ENCODE measurements at places on chromosomes 4 and X.

- DNase-seq: no peak
Measured at GRCh38 chrX:80246271-80246670, 174.0 kb upstream of the TENT5D start.

- DNase-seq: no peak
Measured at GRCh38 chrX:111743316-111743715, 62.3 kb downstream of the ALG13 start.

DNA sequence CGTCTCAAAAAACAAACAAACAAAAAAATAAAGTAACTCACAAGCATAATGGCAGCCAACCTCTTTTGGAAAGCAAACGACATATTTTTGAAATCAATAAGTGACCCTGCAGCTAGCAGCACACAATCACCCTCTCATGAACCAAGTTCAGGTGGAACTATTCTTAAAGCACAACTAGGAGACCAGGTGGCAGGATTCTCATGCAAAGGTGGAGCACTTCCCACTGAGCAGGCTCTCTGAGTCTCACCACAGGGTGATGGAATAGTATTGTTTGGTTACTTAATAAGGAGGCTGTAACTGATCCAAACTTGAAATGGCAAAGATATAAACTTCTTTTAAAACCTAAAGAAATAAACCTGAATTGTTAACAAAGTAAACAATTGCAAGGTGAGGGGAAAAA lies 1293.1 kb downstream of the PCDH19 start:
- DNase-seq: no peak

DNA sequence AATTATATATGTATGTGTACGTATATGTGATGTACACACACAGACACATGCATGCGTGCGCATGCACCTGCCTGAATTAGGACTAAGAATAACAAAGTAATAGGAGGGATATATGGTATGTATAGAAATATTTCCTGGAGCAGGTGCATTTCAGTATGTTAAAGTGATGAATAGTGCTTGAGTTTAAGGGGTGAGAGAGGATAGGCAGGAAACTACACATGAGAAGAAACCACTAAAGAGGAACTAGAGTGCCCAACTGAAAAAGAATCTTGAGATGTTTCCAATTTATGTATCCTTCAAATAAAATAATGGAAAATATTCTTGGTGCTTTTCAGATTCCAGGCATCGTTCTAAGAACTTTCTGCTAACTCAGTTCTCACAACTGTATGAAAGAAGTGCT lies 52.6 kb upstream of the UNC5C start:
- no peak for DNase-seq

DNA sequence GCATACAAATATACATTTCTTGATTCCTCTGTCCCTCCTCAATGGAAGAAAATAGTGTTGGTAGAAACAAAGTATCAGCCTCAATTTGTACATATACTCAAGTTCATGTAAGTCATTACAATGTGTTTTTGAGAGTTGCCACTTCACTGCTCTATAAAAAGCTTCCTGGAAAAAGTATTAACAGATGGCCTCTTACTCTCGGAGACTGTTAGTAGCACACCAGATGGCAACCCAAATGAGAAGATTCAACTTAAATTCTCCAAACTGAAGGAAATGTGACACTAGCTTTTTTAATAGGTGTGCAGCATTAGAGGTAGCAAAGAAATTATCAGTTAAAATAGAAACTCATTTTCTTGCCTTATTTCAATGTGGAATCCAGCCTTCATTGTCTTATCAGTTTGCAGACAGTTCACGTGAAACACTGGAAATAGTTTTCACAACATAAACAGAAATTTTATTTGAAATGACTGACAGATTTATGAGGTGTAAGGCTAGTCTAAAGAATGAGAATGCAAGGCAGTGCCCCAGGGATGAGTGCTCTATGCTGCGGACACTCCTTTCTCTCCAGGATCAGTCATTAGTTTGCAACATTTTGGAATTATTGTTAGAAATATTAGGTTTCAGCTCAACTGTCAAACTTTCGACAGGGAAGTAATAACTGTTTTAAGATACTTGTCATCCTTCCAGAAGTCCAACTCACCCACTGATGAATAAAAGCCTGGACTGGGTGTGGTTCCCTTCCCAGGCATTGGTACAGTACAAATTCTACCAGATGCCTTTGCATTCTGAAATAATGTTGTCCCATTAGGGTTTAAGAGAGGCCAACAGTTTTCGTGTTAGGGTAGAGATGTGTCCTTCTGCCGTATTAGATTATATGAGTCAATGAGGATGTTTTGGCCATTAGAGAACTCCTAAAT lies 50.9 kb downstream of the IDS start:
- DNase-seq: no peak

GRCh38 chr4:111977419-111977965 lies 167.8 kb upstream of the FAM241A start:
- DNase-seq: no peak

DNA sequence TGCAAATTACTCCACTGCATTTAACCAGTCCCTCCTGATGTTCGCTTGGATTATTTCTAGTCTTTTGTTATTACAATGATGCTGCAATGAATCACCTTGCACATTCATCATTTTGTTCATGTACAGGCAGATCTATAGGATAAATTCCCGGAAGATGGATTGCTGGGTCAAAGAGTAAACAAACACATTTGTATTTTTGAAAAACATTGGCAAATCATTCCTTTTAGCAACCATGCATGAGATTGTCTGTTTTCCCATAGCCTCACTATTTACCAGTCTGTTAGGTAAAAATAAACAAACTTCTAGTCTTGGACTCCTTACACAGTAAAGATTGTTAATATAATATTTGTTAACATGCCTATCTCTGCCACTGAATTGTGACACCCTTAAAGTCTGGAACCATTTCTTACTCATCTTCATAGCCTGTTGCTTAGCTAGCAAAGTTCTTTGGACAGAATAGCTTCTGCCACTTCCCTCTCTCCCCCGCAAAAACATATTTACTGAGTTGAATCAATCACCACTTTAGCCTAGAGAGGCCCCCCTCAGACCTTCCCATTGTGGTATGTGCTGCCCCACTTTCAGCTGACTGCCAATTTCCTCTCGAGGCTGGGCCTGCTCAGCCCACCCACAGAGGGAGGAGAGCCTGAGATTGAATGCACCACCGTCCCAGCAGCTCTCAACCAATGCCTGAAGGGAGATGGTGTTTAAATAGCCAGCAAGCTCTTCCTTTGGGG lies 108.4 kb upstream of the ATXN3L start:
- no peak for DNase-seq

- DNase-seq: no peak
Measured at GRCh38 chr4:61462451-61463326, 262.6 kb downstream of the ADGRL3 start.

DNA sequence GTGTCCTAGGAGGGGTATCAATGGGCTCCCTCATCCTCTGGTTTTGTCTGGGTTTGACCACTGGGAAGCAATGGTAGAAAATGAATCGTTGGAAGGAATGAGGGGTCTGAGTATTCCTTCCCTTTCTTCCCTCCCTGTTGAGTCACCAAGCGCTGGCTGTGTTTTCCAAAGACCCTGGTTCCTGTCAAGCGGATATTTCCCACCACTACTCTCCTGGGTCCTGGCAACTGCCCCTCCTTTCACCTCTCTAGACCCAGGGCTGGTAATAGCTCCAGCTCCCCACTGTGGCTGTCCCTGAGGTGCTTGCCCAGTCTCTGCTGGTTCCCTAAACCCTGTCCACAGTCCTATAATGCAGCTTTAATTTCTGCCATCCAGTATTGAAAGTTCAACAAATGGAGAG lies 22.2 kb downstream of the SMIM43 start:
- DNase-seq: no peak

- DNase-seq: no peak
Measured at GRCh38 chr4:112213856-112214255, 17.7 kb upstream of the AP1AR start.

- no peak for DNase-seq
Measured at GRCh38 chrX:154116426-154117211, 19.1 kb upstream of the MECP2 start.

DNA sequence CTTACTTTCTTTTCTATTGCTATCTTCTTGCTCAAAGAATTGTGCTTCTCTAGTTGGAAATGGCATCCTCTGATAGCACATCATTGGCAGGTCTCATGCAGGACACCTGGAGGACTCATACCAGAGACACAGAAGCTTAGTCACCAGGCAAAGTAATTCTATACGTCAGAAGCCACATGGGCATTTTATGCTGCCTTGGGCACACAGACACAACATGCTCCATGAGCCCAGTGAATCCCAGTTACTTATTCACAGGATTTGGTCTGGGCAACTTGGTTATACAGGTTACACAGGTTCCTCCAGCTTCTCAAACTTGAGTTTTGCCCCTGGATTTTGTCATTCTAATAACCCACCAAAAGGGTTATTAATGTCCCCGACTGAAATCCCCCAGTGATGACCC lies 7.1 kb downstream of the RASSF6 start:
- no peak for DNase-seq

GRCh38 chrX:109774706-109775105 lies 41.6 kb upstream of the ACSL4 start:
- no peak for DNase-seq

- no peak for DNase-seq
Measured at GRCh38 chr4:118141240-118141639, 107.0 kb downstream of the NDST3 start.

GRCh38 chr4:188082796-188083195 lies 26.6 kb downstream of the TRIML2 start:
- DNase-seq: no peak

DNA sequence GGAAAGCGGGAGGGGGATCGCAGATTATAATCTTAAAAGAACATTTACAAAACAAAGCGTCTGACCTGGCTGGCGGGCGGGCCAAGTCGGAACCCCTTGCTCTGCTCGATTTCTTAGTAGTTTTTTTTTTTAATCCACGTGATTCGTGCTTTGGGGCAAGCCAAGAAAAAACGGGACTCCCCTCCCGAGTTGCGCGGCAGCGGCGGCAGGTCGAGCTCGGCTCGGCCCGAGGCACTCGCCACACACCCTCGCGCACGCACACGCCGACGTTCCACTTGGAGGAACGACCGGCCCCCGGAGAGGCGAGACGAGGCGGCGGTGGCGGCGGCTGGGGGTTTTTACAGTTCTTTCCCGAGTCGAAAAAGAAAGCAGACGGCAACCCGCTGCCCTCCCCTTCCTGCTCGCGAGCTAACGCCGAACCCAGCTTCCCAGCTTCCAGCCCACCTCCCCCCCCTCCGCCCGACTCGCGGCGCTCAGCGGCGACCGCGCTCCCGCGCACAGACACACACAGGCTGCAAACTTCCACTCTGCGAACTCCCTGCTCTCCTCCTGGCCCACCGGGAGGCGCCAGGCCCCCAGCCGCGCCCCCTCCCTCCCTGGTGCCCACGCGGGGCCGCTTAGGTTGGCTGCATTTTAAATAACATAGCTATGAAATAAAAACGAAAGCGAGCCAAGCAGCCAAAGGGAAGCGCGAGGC lies 1.2 kb downstream of the BCOR start:
- no peak for DNase-seq

DNA sequence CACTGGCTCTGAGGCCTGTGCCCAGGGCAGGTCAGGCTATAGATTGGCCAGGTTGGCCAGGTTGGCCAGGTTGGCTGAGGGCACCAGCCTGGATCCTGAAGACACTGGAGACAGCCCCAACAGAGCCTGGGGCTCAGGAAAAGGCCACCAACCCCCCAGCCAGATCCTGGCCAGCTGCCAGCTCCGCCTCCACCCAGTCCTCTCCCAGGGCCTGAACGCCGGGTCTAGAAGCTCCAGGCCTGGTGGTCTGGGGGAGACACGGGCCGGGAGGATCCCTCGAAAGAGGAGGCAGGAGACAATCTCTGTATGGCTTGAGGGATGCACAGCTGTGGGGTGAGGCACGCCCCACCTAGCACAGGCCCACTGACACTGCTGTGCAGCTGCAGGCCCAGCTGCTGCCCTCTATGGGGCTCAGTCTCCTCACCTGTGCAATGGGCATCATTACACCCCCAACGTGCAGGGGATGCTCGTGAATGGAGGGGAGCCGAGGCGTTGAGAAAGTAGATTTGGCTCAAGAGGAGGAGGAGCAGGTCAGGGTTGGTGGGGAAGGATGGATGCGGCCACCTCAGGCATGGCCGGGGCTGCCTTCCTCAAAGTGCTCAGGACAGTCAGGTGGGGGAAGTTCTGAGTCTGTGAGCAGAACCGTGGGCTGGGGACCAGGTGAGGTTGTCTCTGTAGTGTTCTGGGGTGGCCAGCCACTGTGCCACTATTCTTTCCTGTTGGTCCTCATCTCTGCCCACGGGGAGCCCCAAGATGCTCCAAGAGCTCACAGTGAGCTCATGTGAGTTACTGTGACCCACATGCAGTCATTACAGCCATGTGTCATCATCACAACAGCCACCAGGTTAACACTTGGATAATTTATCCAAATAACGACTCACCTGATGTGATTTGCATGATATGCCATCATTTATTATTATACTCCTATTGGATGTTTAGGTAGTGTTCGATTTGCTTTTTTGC lies 10.8 kb upstream of the GAGE10 start:
- DNase-seq: no peak

DNA sequence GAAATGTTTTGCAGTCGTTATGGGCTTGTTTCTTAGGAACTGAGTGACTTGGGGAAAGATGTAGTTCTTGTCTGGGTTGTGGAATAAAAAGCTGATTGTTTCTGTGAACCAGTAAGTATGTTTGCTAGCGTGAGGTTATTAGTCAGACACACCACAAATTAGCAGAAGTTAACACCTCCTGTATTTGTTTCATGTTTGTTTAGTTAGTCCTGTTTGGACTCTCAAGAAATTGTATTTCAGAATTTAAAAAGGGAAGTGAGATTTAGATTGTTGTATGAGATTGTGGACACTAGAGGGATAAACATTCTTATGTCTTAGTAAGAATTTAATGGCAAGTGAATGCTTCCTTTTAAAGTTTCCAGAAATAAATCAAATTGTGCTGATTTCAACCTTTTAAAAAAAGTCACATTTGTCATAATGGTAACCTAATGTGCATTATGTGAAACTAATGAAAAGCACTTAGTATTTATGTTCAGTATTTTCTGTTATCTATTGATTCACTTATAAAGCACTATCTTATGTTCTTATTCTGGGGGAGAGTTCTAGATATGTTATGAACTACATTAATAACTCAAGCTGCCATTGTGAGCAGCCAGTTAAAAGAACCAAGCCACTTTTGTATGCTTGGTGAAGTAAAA lies 25.6 kb downstream of the ATP10D start:
- no peak for DNase-seq

DNA sequence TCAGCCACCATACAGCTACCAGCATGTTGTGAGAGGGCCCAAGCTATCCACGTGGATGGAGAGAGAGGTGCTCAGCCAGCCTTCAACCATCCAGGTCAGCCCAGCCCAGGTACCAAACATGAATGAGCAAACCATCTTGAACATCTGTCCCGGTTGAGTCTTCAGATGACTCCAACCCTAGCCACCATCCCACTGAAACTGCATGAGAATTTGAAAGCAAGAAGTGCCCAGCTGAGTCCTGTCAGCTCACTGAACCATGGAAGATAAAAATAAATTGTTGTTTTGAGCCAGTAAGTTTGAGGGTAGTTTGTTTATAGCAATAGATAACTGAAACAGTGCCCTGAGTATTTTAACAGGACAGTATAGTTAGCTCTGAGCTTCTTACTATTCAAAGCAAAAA lies 7.3 kb upstream of the SEL1L3 start:
- no peak for DNase-seq

GRCh38 chr4:152095701-152096070 lies 334.9 kb upstream of the GATB start:
- DNase-seq: no peak

GRCh38 chr4:108018040-108018883 lies 28.6 kb downstream of the HADH start:
- DNase-seq: peak; percentile 84

GRCh38 chr4:82745173-82745842 lies 53.3 kb downstream of the SCD5 start:
- DNase-seq: no peak

- no peak for DNase-seq
Measured at GRCh38 chr4:128658214-128658631, 151.3 kb upstream of the JADE1 start.

GRCh38 chrX:78131117-78131516 lies 8.3 kb downstream of the TAF9B start:
- no peak for DNase-seq
